ENCODE measurements at places on chromosomes 1 and 21. TPM values are rescaled to one million over a fixed set of nuclear protein-coding genes. Genes with fewer than 3 reads are reported as not detected.

DNA sequence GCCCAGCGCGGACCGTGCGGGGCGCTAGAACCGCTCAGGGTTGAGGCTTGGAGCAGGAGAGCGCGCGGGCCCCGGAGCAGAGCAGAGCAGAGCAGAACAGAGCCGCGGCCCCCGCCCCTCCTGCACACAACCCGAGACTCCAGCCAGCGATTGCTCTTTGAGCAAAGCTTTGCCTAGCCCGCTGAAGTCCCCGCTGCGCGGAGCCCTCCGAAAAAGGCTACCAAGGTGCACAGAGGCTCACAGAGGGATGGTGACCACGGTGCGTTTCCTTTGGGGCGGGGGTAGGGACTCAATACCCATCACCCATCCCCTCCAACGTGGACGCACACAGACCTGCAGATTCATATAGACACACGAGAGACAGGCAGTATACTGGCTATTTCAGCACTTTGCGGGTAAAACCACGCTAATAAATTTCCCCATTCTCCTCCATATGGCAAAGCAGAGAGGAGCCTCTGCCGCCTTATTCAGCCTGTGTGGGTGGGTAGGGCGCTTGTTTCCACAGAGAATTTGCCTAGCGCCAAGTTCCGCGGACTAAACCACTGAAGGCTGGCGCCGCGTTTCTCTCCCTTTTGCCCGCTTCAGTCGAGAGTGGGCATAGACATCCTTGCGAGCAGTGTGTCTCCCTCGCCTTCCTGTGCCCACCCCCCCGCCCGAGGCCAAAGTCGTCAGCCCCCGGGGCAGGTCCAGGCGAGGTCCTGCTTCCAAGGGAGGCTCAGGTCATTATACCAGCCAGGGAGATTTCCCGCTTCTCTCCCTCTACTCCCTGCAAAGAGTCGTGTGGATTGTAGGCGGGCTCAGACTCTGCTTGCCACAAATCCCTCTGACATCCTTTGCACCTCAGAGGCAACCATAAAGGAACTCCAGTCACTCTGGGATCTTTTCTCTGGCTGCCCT lies 8.5 kb downstream of the HLX start:
- H3K27ac ChIP-seq = no peak overlapping the region
- no peak for DNase-seq
- no peaks in the 10 kb centered on the region for H3K27me3 ChIP-seq
- peaks cover 10% of the 10 kb centered on the region for H3K36me3 ChIP-seq
- no peak overlapping the region for H3K4me3 ChIP-seq
- H3K4me1 ChIP-seq = peaks cover under 1% of the 10 kb centered on the region

Gene BGLAP
- 0.50 TPM for total RNA-seq

- no peaks in the 10 kb centered on the region for H3K36me3 ChIP-seq
- no peak overlapping the region for H3K4me3 ChIP-seq
- no peaks in the 10 kb centered on the region for H3K4me1 ChIP-seq
These were observed 20.6 kb upstream of the KIF21B start for GRCh38 chr1:201044119-201044518.

DNA sequence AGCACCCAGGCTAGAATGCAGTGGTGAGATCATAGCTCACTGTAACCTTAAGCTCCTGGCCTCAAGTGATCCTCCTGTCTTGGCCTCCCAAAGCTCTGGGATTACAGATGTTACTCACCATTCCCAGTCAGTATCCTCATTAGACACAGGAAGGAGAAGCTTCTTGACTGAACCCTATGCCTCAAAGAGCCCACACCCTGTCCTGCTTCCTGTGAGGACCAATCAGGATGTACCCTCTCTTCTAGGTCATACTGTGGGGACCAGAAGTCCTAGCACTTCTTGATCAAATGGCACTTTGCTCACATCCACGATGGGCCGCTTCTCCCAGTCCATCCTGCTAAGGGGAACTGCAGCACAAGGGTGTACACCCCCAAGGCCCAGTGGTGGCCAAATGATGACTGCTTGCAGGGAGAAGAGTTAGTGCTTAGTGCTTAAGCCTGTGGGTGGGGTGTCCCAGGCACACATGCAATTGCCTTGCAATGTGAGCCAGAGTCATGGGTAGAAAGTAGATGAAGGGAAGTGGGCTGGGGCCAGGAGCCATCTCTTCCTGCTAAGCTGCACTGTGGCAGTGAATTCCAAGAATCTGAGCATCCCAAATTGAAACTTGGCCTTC lies 9.8 kb downstream of the CD34 start:
- H3K36me3 ChIP-seq = no peaks in the 10 kb centered on the region
- H3K27me3 ChIP-seq = no peaks in the 10 kb centered on the region
- no peak overlapping the region for H3K4me3 ChIP-seq
- H3K4me1 ChIP-seq = no peaks in the 10 kb centered on the region
- no peak for DNase-seq
- no peak overlapping the region for H3K27ac ChIP-seq

Gene PTCH2
- 0.50 TPM for total RNA-seq

DNA sequence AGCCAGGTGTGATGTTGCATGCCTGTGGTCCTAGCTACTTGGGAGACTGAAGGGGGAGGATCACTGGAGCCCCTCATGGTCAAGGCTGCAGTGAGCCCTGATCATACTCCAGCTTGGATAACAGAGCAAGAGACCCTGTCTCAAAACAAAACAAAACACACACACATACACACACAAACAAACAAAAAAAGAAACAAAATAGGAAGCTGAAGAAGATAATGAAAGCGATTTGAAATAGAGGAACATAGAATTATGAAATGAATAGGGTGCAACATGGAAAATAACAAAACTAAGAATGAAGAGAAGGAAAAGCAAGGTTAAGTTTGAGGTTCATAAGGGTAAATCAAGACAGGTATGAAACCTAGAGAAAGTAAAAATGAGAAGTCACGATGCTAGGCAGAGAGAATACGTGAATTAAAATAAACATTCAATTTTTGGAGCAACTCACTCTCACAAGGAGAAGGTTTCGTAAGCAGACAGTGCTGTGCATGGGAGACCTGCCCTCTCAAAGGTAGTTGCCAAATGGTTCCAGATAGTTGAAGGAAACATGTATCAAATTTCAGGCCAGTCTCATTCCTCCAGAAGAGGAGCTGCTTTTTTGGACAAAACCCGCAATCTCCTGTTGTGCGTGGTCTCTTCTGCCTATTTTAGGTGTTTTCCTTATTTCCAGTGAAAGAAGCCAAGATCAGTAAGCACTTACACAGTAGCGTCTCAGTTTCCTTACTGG lies 3.3 kb downstream of the CD46 start:
- peak; percentile 4 for DNase-seq
- H3K36me3 ChIP-seq = peaks cover 6% of the 10 kb centered on the region
- H3K27ac ChIP-seq = no peak overlapping the region
- H3K27me3 ChIP-seq = no peaks in the 10 kb centered on the region
- peaks cover 6% of the 10 kb centered on the region for H3K4me1 ChIP-seq
- no peak overlapping the region for H3K4me3 ChIP-seq

DNA sequence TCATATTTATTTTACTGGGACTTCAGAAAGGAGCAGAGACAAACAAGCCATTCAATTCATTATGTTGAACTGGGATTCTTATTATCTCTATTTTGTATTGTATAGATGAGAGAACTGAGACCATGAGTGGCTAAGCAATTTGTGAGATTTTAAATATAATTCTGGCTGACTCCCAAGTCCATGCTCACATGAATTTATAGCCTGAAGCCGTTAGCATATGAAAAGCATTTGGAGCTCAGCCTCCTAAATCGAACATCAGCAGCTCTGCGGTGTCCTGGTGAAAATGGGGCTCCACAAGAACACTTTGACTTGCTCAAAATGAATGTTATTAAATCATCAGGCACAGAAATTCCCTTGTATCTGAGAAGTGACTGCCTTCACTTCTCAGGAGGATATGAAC lies 96.8 kb upstream of the DPT start:
- no peaks in the 10 kb centered on the region for H3K4me1 ChIP-seq
- no peaks in the 10 kb centered on the region for H3K27me3 ChIP-seq
- H3K36me3 ChIP-seq = no peaks in the 10 kb centered on the region

DNA sequence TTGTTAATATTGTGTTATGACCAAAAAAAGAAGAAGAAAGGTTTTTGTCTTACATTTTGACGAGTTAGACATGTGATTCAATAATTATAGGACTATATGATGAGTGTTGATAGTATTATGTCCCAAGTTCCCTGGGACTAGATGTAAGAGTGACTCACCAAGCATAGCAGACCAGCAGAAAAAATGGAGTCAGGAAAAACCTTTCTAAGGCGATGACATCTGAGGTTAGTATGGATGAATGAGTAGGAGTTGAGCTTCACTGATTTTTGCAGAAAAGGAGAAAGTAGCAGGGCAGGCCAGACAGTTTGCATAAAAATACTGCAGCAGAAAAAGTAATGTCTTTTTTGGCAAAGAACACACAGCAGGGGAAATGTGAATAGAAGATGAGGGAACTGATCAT lies 1041.3 kb upstream of the ADGRL4 start:
- H3K4me1 ChIP-seq = no peaks in the 10 kb centered on the region
- H3K4me3 ChIP-seq = no peak overlapping the region
- H3K36me3 ChIP-seq = no peaks in the 10 kb centered on the region
- no peaks in the 10 kb centered on the region for H3K27me3 ChIP-seq
- no peak for DNase-seq

Gene PLPPR4
- 1.3 TPM for total RNA-seq

Gene NEGR1
- 3.1 TPM for total RNA-seq

GRCh38 chr1:89844860-89845259 lies 24.0 kb downstream of the LRRC8D start:
- peaks cover 4% of the 10 kb centered on the region for H3K4me1 ChIP-seq
- DNase-seq = no peak
- no peak overlapping the region for H3K4me3 ChIP-seq
- no peaks in the 10 kb centered on the region for H3K36me3 ChIP-seq
- H3K27me3 ChIP-seq = no peaks in the 10 kb centered on the region

DNA sequence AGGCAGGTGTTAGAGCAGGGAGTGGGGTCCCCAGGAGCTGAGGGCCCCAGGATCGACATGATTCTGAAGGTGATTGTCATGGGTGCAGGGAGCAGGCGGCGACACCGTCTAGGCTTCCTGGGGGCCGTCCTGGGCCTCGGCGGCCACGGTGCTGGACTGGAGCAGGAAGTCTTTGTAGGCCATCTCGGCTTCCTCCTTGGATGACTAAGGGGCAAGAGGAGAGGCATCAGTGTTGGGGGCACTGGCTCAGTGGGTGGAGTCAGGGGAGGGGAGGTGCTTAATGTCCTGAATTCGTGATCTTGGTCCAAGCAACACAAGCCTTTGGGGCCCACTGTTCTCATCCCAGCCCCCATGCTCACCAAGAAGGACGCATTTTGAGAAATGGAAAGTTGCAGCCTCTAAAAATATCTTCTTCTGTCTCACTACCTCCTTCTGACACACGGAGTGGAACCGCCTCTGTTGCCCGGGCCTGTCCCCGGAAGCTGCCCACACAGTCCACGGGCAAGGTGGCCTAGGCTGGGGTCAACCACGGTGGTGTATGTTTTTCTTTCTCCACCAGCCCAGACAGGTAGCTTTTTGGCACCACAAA lies 8.6 kb upstream of the FCMR start:
- H3K27ac ChIP-seq = no peak overlapping the region
- peaks cover 8% of the 10 kb centered on the region for H3K27me3 ChIP-seq
- H3K4me3 ChIP-seq = no peak overlapping the region
- H3K36me3 ChIP-seq = no peaks in the 10 kb centered on the region

- no peaks in the 10 kb centered on the region for H3K27me3 ChIP-seq
- DNase-seq = peak; percentile 91
- no peaks in the 10 kb centered on the region for H3K36me3 ChIP-seq
These were observed 138.3 kb downstream of the FOXD2 start for GRCh38 chr1:47575855-47576757.

GRCh38 chr1:47024141-47024801 lies 802 bp downstream of the CYP4X1 start:
- H3K27me3 ChIP-seq = no peaks in the 10 kb centered on the region
- H3K36me3 ChIP-seq = no peaks in the 10 kb centered on the region
- no peaks in the 10 kb centered on the region for H3K4me1 ChIP-seq
- no peak overlapping the region for H3K4me3 ChIP-seq
- H3K27ac ChIP-seq = no peak overlapping the region

GRCh38 chr1:162113419-162113818 lies 43.9 kb downstream of the NOS1AP start:
- DNase-seq = no peak
- H3K27ac ChIP-seq = no peak overlapping the region
- no peaks in the 10 kb centered on the region for H3K36me3 ChIP-seq
- no peak overlapping the region for H3K4me3 ChIP-seq
- peaks cover 7% of the 10 kb centered on the region for H3K27me3 ChIP-seq
- no peaks in the 10 kb centered on the region for H3K4me1 ChIP-seq

DNA sequence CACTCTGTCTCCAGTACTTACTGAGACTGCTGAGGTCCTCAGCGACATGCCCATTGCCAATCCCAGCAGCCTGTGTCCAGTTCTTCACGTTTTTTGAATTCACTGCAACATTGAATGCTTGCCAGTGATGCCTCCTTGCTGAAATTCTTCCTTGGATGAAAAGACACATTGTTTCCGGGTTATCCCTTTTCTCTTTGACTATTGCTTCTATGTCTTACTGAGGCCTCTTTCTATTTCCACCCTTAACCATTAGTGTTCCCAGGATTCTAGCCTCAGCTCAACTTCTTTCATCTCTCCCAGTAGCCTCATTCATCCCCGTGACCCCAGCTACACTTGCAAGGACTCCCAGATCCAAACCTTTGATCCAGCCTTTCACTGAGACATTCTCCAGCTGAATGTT lies 46.5 kb upstream of the KIF26B start:
- no peaks in the 10 kb centered on the region for H3K4me1 ChIP-seq
- no peaks in the 10 kb centered on the region for H3K36me3 ChIP-seq
- no peak overlapping the region for H3K27ac ChIP-seq
- no peaks in the 10 kb centered on the region for H3K27me3 ChIP-seq

DNA sequence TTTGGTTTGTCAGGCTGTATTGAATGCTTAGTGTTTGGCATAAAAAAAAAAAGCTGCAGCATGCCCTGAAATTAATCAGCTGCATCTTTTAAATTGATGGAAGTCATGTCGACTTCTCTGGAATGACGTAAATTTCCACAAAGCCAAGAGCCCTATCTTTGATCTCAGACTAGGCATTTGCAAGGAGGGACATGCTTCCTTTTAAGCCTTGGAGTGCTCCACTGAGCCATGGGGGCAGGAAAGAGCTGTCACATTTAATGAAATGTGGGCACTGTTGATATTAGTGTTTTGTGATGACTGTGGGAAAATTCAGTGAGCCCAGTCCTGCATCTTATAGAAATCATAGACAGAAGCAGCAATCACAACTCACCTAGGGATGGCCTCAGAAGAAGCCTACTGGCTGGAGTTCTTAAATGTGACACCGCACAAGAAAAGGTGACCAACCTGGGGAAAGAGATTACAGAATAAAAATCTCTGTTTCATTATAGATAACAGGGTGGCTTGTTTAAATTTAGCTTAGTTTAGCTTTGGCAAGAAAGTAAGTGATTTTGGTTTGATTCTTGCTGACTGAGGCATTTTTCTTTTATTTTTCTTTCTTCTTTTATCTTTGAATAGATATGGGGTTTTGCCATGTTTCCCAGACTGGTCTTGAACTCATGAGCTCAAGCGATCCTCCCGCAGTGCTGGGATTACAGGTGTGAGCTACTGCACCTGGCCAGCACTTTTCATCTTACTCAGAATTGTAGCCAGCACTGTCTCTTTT lies 188.2 kb downstream of the HHAT start:
- no peaks in the 10 kb centered on the region for H3K27me3 ChIP-seq
- no peak overlapping the region for H3K4me3 ChIP-seq
- no peak overlapping the region for H3K27ac ChIP-seq
- no peak for DNase-seq

Gene UQCRHL
- 4.4 TPM for total RNA-seq

- no peaks in the 10 kb centered on the region for H3K27me3 ChIP-seq
- H3K36me3 ChIP-seq = no peaks in the 10 kb centered on the region
- peaks cover 9% of the 10 kb centered on the region for H3K4me1 ChIP-seq
- no peak overlapping the region for H3K27ac ChIP-seq
- H3K4me3 ChIP-seq = no peak overlapping the region
- no peak for DNase-seq
These were observed 3.4 kb downstream of the GPBP1L1 start for GRCh38 chr1:45682942-45683341.

- no peak overlapping the region for H3K4me3 ChIP-seq
- no peaks in the 10 kb centered on the region for H3K36me3 ChIP-seq
- no peaks in the 10 kb centered on the region for H3K4me1 ChIP-seq
- H3K27ac ChIP-seq = no peak overlapping the region
These were observed 103.2 kb upstream of the KRTAP19-8 start for GRCh38 chr21:31141389-31142000.
